ENCODE measurements at places on chromosomes 13 and 19.

- DNase-seq, result no peak
Measured at GRCh38 chr19:32543115-32543900, 37.7 kb upstream of the PDCD5 start.

DNA sequence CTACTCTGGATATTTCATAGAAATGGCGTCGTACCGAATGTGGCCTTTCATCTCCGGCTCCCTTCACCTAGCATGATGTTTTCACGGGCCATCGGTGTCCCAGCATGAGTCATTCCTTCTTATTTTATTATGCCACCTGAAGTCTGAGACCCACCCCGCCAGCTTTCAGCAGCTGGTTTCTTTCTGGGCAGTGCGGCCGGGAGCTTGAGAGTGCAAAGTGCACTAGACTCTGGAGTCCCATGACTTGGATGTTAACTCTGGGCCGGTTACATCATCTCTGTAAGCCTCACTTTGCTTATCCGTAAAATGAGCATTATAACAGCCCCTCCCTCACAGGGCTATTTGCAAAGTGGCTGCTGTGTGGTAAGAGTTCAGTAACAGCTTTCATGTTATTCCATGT is 5.8 kb upstream of the KMT5C start:
- DNase-seq, result no peak

DNA sequence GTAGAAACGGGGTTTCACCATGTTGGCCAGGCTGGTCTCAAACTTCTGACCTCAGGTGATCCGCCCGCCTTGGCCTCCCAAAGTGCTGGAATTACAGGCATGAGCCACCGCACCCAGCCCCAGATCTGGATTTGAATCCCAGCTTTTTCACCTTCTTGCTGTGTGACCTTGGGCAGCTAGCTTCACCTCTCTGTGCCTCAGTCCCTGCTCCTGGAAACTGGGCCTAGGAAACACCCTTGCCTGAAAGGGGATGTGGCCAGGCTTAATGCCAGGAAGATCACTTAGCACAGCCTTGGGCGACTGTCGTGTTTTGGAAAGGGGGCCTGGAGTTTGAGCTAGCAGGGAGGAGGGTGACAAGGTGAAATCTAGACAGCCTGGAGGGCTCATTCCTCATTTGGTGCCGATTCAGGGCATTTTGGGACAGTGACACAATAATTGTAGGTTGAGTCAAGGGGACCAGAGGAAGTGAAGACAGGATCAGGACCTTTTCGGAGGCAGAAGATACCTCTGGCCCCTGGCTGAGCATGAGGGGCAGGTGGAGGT is 1.8 kb downstream of the PGPEP1 start:
- no peak for DNase-seq

- no peak for DNase-seq
Measured at GRCh38 chr19:46303691-46304397, 7.0 kb downstream of the HIF3A start.

GRCh38 chr19:29623726-29624488 is 17.8 kb downstream of the POP4 start:
- DNase-seq, result no peak

GRCh38 chr13:55440465-55441085 is 1700.1 kb upstream of the PRR20A start:
- DNase-seq, result no peak

DNA sequence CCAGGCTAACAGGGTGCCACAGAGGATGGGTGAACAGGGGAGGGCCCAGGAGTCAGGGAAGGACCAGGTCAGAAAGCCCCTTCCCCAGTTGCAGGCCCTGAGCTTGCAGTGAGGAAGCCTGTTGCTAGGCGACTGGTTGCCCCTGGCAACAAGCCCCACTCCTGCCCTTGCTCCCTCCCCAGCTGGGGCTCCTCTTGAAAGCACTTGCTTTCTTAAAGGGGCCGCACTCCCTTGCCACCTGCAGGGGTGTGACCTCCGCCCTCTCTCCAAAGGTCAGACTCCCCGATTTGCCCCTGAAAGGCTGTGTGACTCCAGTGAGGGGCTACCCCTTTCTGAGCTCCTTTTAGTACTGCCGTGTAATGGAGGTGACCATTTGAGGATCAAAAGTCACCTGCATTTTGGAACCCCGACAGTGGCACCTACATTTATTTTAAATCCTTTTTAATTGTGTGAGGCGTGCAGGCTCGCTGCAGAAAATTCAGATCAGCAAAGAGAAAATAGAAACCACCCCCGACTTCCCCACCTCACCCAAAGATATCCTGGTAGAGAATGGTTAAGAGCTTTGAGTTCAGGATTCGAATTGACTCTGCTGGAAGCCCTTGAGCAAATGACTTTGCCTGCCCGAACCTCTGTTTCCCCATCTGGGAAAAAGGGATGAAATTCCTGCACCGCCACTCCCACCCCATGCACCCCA is 4.8 kb downstream of the FCHO1 start:
- DNase-seq, result peak; percentile 13

DNA sequence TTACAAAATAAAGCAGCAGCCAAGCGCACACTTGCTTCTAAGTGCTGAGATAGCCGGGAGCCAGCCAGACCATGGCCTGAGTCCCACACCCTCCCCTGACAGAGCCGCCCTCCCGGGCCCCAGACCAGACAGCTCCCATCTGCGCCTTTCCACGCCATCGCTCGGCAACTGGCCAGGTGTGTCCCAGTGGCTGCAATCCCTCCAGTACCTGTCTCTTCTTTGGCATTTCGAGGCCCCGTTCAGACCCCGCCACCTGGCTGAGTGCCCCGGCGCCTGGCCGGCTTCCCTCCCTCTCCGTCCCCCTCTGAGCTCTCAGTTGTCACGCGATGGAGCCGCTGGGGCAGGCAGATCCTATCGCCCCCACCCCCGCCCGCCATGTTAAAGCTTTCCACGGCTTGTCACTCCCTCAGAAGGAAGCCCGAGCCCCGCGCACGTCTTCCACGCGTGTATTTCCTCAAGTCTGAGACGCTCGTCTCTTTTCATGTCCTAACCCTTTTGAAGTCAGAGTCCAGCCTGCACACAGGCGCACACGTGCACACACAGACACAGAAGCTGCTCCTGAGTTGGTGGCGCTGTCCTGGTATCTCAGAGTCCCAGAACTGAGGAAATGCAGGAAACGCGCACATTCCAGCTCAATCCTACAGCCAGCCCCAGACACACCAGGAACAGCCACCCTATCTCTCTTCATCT is 7.9 kb downstream of the MLLT1 start:
- DNase-seq, result no peak

DNA sequence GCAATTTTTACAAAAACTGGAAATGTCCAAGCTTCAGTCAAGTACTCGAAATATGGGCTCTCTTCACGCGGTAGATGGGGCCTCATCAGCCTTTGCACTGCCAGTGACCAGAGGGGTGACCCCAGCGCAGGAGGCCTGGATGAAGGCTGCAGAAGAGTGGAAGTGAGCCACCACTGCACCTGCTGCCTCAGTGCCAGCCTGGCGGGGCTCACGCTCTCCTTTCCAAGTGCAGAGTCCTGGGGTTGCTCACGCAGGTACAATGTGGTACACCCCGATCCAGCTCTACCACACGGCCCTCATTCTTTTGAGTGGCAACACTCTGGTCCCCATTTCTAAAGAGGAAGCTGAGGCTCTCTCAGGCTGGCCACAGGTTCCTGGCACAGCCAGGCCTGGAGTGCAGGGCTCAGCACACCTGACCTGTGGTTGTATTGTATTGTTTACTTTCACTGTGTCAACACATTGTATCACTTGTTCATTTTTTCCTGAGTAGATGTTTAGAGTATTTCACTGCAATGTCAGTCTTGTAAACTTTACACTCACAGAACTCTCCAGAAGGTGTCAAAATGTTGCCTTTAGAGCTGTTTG is 97.3 kb upstream of the SOX1 start:
- DNase-seq, result no peak

DNA sequence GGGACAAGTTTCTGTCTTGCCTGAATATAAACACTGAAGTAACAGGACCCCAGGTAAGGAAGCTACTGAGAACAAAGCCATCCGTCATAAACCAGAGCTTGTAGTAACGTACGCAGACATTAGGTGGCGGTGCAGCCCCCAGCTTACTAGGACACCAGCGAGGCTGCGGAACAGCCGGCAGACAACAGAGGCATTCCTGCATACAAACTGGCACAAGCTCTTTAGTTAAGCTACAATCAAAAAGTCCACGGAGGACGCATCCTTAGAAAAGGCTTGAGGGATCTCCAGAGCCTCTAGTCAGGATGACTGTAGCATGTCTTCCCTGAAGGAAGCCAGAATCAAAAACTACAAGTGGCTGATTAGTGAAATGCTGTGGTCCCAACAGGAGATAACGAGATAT is 26.2 kb downstream of the ZNF160 start:
- DNase-seq, result no peak

- DNase-seq, result no peak
Measured at GRCh38 chr13:36555151-36555986, 118.5 kb upstream of the SERTM1 start.

DNA sequence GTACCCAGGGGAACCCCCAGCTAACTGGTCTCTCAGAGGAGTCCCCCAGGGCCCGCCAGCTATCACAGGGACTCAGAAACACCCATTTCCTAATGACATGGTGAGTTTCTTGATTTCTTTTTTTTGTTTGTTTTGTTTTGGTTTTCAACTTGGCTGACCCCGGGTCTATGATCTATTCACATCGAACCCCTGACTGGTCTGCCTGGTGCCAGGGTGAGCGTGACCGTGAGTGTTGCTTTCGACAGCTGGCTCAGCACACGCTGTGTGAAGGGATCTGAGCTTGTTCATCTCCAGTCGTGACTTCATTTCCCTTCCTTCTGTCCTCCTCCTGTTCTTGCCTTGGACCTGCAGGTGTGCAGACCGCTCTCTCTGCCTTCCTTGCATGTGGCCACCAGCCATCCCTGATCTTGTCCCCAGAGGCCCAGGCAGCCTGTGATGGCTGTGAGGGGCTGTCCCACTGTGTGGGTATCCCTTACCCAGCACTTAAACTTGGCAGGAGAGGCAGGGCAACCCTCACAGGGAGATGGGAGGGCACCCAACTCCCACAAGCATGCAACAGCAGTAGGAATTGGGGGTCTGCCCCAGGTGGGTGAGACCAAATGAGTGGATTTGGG is 26.2 kb downstream of the TMEM161A start:
- DNase-seq, result no peak

DNA sequence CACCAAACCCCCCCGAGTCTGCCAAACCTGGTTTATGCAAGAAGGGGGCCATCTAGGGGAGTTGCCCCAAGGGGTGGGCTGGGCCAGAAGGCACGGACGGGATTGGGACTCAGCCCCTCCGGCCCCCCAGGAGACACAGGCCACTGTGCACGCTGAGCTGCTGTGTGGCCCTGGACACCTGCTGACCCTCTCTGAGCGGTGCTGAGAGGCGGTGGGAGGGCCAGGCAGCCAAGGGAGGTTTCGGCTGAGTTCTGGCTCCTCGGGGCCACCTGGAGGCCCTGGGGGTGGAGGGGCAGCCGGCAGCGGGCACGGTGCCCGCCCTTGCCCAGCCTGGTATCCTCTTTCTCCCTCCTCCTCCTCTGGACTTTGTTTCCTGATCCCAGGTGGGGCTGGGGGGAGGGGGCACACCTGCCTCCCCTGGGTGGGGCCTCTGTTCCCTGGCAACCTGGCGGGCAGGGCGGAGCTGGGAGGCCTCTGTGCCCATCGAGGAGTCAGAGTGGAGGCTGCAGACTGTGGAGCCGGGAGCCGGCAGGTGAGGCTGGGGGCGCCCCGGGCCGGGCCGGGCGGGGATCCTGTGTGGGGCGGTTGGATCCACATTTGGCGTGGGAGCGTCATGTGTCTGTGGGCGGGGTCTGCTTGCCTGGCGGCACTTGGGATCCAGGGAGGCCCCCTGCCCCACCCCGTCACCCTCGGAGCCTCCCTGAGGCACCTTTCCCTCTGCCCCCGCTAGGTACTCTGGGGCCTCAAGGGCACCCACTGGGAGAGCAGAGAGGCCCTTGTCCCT is at the start of gene MISP:
Gene MISP, plus strand, starts transcription at position 473 of the 784 bp plus-strand sequence. CDS start 5,835 bp downstream, outside the sequence.
- no peak for DNase-seq

DNA sequence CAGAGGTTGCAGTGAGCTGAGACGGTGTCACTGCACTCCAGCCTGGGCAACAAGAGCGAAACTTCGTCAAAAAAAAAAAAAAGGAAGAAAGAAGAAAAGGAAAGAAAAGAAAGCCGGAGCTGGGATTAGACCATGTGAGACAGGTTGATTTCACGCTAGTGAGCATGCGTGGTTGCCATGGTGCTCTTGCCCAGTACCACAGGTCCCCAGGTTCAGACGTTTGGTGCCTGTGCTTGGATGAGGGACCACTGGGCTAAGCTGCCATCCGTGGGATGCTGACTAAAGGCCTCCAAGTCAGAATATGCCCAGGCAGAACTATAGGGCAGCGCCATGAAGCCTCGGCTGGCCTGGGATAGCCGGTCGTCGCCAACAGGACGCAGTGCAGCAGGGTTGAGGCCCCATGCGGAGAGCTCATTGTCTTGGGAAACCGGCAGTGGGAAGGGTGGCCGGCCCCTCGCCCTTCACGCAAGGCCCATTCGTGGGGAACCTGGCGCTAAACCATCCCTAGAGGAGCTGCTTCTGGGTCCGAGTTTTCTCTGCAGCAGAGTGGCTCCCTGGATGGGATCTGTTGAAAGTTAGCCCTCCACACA is 7.2 kb upstream of the TEX101 start:
- DNase-seq, result no peak

GRCh38 chr19:57031106-57031505 is 88.7 kb upstream of the USP29 start:
- DNase-seq, result no peak

DNA sequence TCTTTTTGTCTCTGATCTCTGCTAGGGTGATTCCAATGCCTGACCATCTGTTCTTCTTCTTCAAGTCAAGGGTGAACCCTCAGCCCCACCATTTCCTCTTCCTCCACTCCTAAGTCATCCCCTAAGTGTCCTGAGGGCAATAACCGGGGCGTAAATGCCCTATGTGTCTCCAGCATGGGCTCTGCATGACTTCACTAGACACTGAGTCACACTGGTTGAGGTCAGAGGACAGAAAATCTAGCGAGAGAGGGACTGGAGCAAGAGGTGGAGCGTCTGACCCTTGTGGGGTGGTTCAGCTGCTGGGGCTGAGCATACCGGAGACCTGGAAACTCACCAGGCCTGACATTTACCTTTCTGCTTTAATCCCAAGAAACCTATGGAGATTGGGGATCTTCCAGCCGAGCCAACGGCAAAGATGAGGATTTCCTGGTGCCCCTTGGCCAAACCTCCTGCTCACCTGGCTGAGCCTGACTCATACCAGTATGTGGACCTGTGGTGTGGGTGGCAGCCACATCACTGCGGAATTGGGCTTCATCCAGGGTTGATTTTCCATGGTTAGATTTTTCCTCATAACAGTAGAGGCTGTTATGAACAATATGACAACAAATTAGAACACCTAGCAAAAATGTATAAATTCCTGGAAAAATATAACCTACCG is 26.9 kb downstream of the SCGB2B2 start:
- DNase-seq, result no peak

DNA sequence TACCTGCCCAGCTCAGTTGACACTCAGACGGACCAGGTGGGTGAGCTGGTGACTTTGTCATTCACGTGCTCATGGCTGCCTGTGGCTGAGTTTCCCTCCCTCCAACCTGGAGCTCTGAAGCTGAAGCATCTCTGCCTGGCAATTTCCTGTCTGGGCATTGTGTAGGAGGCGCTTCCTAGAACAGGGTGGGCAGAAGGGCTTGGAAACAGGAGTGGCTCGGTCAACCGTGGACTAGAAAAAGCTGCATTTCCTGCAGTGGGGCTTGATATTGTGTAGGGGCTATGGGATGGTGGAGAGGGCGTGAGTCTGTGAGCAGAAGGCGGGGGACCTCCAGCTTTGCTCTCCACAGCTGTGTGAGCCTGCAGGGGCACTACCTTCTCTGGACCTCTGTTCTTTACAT is 278.3 kb downstream of the TEX29 start:
- DNase-seq, result no peak

- peak; percentile 11 for DNase-seq
Measured at GRCh38 chr13:46553521-46553885, 533 bp downstream of the LRCH1 start.

- no peak for DNase-seq
Measured at GRCh38 chr19:18967358-18968146, 26.5 kb upstream of the HOMER3 start.

GRCh38 chr19:38145623-38146022 is 78.4 kb downstream of the DPF1 start:
- DNase-seq, result no peak
